ENCODE measurements at places on chromosomes 5 and 9.
A peak's percentile ranks its signal among the peaks of the same experiment; 100 is the strongest.

DNA sequence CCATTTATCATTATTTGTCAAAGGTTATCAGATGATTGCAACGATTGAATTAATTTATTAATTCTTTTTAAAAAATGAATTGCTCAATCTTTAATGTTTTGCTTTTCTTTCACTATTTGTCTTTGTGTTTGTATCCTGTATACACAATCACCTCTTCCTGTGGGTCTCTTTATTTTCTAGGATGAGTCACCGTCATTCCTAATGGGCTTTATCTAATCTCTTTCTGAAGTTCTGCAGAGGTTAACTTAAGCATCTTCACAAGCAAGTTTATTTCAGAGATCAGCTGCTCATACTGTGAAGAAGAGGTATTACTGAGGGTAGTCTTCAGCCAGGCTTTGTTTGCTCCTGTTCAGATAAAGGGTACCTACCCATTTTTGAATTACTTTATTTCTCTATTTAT, 323.9 kb downstream of the NNT start:
- DNase-seq, result no peak

GRCh38 chr5:140710899-140711552, 10.8 kb downstream of the ZMAT2 start:
- peak; percentile 88 for DNase-seq

DNA sequence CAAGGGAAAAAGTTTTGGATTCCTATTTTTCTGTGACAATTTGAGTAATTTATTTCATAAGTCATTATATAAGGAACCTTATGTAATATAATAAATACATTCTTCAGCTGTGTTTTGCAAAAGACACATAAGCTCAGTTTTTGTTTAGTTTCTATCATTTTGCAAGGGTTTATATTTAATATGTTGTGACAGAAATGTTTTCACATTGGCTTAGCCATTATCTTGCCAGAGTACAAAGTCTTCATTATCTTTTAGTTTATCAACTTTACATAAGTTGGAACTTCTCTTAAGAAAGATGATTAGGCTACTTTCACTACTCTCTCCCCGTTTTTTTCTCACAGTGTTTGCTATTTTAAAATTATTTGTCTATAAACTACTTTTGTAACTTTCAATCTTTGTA, 54.8 kb downstream of the ERCC6L2 start:
- no peak for DNase-seq

- peak; percentile 31 for DNase-seq
Observed at GRCh38 chr9:111759762-111760639, 34.7 kb downstream of the SHOC1 start.

GRCh38 chr9:126494264-126494663, 119.5 kb upstream of the LMX1B start:
- DNase-seq, result no peak

- DNase-seq, result no peak
Observed at GRCh38 chr5:95375591-95375990, 15.6 kb upstream of the FAM81B start.

DNA sequence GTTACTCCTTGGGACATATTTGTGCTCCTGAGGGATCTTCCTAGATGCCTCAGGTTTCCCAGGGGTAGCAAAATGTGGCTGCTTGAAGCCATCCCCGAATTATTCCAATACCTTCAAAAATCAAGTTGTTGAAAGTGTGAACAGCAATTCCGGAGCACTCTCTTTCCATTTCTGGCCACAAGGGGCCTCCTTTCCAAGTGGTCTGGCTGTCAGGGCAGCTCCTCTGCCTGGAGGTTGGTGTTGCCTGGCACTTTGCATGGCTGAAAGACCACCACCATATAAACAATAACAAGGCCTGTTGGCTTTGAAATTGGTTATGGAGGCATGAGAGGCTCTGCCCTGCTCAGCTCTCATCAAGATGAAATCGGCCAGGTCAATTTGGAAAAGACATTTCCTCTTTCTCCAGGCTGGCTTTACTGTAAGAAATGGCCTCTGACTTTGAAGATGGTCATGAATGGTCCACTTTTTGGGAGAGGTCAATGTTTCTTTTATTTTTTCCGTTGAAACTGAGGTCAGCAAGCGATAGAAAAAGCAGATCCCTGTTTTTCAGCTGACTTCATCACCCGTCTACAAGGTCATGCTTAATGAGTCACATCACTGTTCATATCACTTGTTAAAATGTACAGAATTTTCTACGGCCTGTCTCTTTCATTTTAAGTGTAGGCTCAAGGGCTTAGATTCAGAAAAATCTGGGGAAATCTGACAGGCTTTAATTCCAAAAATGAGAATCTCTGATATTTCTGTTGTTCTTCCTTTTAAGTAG, 481.1 kb upstream of the ZNF608 start:
- no peak for DNase-seq

- DNase-seq, result peak; percentile 58
Observed at GRCh38 chr5:1642621-1643061, 118.9 kb upstream of the LPCAT1 start.

- peak; percentile 66 for DNase-seq
Observed at GRCh38 chr9:15308511-15308910, 1.5 kb upstream of the TTC39B start.

DNA sequence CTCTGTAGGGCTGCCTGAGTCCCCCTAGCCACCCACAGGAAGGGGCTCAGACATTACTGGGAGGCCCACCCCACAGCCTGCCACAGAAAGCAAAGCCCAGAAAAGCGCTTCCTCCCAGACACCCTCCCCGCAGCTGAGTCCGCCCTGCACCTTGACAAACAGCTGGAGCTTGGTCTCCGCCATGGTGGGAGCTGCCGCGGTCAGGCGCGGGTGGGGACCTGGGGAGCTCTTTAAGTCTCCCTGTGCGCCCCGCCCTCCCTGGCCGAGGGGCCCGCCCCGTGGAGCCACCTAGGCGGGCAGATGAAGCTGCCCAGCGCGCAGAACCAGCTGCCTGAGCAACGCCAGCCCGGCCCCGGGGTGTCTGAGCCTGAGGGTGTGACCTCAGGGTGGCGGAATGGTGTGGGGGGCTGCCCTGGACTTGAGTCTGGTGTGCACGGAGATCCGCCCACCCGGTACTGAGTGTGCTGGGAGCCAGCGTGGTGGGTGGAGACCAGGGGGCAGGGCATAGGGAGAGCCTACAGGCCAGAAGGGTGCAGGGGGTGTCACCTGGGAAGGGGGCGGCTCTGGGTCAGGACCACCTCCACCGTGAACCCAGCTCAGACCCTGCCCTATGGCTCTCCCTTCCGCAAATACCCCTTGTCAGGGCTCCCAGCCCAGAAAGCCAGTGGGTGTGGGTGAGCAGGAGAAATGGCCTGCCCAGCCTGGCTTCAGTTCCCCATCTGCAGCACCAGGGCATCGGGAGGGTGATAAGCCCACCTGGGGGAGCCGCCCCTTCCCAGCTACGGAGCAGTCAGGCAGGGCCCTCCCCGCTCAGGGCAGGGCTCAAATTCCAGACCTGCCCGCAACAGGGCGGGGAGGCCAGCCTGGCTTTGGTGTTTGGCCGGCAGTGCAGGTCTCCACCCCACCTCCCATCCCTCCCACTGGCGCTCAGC, at the start of gene CLIC3:
TSS of gene CLIC3 (minus strand) at position 208 of the 932 bp plus-strand sequence. CDS start at position 183, 25 bp downstream.
- no peak for DNase-seq

- no peak for DNase-seq
Observed at GRCh38 chr9:9790216-9790872, 822.5 kb downstream of the PTPRD start.

- DNase-seq, result no peak
Observed at GRCh38 chr5:111730659-111731382, 26.2 kb downstream of the NREP start.

DNA sequence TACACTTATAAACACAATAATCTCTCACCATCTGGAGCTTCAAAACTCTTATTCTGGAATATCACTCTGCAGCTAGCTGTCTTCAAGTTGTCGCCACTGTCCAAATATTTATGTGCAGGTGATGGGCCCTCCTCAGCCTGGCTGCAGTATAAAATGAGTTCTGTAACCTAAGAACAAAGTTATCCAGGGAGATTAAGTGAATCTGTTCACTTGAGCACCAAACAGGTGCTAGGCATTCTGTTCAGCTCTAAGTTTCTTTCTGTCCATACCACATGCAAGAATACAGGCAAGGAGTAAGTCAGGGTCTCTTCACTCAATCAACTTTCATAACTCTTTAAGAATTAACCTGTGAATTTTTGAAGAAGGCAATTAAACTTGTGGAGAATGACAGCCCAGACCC, 344.1 kb downstream of the PLK2 start:
- no peak for DNase-seq

DNA sequence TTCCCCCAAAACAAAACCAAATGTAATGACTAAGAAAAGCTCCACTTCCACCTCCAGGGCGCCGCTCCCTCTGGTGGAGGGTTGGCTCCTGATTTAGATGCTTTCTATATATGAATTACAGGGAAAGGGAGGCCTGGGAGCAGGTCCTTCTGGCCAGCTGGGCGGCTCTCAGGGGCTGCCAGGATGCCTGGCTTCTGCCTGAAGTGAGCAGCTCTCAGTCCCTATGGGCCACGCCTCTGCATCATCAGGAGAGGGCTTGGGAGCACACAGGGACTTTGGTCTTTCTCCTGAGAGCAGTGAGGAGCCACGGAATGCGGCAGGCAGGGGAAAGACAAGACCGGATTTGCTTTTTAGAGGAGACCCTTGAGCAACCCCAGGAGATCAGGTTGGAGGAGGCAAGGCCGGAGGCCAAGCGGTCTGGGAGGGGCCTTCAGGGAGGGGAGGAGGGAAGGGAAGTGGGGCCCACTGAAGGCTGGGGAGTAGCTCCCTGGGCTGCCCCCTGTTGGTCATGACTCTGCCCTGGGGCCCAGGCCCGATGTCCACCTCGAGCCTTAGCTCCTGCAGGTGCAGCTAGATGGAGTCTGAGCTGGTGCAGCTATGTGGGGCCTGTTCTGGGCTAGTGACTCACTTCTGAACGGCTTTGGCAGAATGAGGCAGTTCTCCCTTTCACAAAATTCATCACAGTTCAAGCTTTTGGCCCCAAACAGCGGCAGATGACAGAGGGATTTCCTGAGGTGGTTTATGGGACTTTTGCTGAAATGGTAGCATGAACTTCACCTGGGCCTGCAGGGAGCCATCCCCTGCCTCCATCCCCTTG, 11.3 kb upstream of the GRHPR start:
- no peak for DNase-seq

GRCh38 chr5:120614531-120615180, 150.6 kb downstream of the PRR16 start:
- peak; percentile 62 for DNase-seq

DNA sequence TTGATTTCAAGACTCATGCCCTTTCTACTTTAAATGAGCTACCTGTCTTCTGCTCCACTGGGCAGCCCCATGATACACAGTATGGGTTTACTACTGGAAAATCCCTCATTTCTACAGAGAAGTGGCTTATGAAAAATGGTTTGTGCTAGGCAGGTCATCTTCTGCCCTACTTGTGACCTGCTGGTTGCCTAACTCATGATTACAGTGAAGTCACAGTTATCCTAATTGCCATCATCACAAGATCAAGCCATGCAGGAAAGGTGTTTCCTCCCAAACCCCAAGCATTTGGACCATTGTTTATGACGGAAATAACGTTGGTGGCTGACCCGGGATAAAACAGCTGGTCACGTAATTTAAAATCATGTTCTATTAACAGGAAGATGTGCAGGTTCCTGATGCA, 330.6 kb downstream of the ACTL7B start:
- DNase-seq, result no peak

GRCh38 chr9:111501648-111502047, 17.5 kb upstream of the ECPAS start:
- no peak for DNase-seq

- no peak for DNase-seq
Observed at GRCh38 chr9:92725766-92726165, 38.9 kb downstream of the BICD2 start.

DNA sequence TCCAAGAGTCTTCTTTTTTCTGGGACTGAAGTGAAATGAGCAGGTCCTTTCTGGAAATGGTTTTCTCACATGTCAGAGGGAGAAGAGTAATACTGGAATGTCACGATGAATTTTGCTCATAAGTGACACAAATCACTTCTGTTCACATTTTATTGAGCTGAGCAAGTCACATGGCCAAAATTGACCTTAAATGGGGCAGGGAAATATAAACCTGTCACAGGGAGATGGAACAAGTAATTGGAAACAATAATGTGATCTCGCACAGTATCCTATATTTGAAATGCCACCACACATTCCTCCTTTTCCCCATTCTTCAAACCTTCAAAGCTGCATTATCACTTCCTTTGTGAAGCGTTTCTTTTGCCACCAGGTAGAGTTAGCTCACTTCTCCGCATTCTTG, 25.2 kb upstream of the LIFR start:
- no peak for DNase-seq

GRCh38 chr5:172045315-172045632, 38.8 kb upstream of the FBXW11 start:
- no peak for DNase-seq

- no peak for DNase-seq
Observed at GRCh38 chr9:20208961-20209371, 413.3 kb downstream of the MLLT3 start.

GRCh38 chr5:95870105-95870672, 47.7 kb upstream of the GLRX start:
- peak; percentile 57 for DNase-seq

DNA sequence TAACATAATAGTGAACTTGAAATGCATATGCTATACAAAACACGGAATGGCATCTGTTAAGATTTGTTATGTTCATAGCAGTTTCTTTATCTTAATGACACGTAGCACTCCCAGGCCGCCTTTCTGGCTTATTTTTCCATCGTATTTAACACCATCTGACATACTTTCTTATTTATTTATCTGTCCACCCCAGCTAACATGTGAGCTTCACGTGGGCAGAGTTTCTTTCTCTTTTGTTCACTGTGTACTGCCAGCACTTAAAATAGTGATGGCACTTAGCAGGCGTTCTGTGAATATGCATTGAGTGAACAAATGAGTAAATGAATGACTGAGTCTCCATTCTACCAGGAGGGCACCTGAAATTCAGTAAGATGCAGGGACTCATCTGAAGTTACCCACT, 29.4 kb upstream of the SYNPO start:
- no peak for DNase-seq

- peak; percentile 65 for DNase-seq
Observed at GRCh38 chr9:75087289-75087823, 599 bp downstream of the NMRK1 start.

GRCh38 chr9:33633636-33634035, 109.6 kb downstream of the ANKRD18B start:
- no peak for DNase-seq

GRCh38 chr9:14383294-14383693, 69.4 kb upstream of the NFIB start:
- no peak for DNase-seq

- DNase-seq, result no peak
Observed at GRCh38 chr9:91273853-91274552, 87.7 kb downstream of the AUH start.

GRCh38 chr5:101362067-101362466, 459.0 kb upstream of the ST8SIA4 start:
- DNase-seq, result no peak

DNA sequence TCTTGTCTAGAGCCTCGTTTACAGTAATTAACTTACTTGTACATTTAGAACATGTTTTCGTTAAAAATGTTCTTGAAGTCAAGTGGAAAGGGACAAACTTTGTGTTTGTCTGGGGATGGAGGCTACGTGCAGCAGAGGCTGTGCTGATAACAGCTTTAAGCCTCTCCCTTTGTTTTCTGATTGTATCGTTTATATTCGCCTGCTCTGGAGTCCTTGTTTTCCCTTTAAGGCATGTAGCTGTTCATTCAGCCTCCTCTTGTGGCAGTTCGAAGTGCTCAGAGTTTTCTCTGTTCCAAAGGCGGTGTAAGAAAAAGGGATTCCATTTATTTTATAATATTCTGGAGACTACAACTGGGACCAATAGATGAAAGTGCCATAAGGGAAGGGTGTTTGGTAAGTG, 1.9 kb downstream of the SLC36A1 start:
- no peak for DNase-seq
